ENCODE measurements at places on chromosomes 5 and 9.

- no peak for DNase-seq
These were observed 88.5 kb downstream of the SLC12A2 start for GRCh38 chr5:128172102-128172501.

GRCh38 chr5:134554319-134555222 is 29.1 kb downstream of the JADE2 start:
- peak; percentile 76 for DNase-seq

- no peak for DNase-seq
These were observed 963.6 kb downstream of the CDH12 start for GRCh38 chr5:21889581-21889980.

DNA sequence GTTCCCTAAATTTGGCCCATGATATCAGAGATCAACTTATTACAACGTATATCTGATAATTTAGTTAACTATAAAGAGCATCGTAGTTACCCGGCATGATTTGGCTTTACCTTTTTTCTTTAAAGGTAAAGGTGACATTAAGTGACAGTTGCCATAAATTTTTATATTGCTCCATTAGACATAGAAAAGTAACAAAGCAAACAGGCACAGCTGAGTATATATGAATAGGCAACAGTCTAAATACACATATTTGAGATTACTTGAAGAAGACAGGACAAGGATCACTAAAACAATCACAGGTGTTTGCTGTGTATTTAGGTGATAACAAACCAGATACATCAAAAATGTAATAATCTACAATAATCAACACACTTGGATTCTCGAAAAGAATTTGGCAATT is 34.8 kb downstream of the RFX3 start:
- no peak for DNase-seq

DNA sequence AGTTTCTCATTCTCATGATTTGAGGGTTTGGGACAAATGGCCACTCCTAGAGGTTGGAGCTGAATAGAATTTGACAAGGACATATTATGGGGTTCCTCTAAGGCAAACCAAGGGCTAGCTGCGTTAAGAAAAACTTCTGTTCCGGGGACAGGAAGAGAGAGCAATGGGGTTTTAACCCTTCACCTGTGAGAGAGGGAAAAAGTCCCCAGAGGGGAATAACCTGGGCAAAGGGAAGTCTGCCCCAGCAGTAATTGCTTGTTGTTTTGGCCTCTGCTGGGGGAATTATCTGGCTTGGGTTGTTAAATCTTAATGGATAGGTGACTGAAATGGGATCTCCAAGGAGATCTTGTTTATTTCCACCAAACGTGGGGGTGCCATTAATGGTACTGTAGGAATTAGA is 110.1 kb upstream of the MOCS2 start:
- no peak for DNase-seq

GRCh38 chr9:131072107-131072870 is 24.0 kb upstream of the AIF1L start:
- DNase-seq: no peak

GRCh38 chr9:131239161-131239975 is 36.9 kb downstream of the FAM78A start:
- DNase-seq: no peak

DNA sequence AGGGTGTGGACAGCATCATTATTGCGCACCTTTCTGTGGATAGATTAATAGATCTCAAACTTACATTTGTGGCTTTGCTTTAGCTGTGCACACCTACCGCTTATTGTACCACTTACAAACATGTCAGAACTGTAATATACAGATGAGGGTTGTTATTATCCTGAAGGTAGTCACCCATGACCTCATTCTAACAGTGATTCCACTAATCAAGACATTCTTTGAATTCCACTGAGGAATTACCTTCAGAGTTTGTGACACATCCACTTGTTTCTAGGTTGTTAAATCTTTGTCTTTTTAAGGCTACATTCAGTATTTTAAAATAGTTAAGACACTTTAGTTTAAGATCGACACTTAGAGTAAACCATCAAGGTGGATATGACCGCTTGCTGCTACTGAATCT is 7.8 kb downstream of the KCNV2 start:
- DNase-seq: no peak

DNA sequence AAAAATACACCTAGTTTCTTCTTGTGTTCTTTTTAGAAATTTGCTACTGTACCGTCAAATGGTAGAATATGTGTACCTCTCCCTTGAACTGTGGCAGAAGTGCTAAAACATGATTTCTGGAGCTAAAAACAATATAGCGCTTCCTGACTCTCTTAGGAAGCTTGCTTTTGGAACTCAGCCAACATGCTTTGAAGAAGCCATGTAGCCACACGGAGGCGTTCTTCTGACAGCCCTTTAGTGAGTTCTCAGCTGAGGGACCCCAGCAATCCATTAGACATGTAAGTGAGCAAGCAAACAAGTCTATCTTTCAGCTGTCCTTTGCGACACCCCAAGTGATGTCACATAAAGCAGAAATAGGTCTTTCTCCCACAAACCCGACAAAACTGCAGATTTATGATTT is 917.0 kb downstream of the CDH9 start:
- no peak for DNase-seq

DNA sequence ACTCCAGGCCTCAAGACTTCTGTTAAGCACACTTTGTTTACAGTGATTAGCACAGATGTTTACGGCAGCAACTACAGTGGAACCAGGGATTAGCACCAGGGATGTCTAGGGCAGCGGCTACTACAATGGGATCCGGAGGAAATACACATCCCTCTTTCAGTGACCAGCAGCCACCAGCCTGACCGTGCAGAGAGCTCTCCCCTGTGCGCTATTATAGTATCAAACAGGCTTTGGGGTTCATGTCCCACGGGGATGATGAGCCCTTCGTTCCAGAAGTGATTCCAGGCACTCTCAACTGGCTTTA is 21.5 kb downstream of the GFPT2 start:
- DNase-seq: no peak

DNA sequence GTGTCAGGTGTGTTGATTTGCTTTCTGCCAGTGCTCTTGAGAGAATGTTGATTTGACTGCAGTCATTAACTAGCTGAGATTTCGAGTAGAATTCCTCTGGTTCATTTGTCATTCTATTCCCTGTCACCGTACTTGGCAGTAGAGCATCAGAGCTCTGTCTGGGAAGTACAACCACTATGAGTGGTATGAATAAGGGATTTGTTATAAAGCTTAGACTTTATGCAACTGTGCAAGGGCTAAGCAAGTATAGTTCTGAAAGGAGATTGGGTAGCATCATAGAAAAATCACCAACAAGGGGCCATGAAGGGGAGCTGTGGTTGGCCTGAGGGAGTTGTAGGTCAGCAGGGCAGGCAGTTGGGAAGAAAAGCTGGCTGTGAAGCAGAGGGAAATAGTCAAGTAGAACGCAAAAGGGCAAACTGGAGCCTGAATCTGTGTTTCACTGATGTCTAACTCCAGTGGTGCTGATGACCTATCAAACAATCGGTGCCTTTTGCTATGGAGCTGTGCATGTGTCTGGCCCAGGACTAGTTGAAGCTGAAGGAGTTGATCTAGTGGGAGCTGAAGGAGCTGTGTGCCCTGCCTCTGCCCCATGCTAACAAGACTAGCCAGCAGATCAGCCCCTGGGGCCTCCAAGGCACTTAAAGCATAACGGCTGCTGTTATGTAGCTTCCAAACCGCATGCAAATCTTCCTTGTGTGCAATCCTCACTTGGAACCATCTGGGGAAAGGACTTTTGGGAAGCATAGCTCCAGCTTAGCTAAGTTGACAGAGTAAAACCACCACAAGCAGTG is 110.0 kb downstream of the SLC28A3 start:
- no peak for DNase-seq

DNA sequence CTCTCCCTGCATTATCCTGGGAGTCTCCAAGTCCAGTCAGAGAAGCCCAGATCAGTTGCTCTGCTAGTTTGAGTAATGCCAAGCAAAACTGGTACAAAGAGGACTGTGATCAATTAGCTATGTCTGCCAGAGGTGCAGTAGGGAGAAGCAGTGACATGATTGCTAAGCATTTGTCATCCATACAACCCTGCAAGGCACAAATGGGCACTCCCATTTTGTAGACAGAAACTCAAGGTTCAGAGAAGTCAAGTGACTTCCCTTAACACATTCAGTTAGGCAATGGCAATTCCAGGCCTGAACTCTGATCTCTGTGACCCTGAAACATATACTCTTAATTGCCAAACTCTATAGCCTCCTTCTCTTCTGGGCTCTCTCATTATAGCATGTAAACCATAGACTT is 34.0 kb downstream of the NDST1 start:
- DNase-seq: no peak

- DNase-seq: peak; percentile 53
These were observed 6.0 kb upstream of the NIPBL start for GRCh38 chr5:36870399-36871040.

DNA sequence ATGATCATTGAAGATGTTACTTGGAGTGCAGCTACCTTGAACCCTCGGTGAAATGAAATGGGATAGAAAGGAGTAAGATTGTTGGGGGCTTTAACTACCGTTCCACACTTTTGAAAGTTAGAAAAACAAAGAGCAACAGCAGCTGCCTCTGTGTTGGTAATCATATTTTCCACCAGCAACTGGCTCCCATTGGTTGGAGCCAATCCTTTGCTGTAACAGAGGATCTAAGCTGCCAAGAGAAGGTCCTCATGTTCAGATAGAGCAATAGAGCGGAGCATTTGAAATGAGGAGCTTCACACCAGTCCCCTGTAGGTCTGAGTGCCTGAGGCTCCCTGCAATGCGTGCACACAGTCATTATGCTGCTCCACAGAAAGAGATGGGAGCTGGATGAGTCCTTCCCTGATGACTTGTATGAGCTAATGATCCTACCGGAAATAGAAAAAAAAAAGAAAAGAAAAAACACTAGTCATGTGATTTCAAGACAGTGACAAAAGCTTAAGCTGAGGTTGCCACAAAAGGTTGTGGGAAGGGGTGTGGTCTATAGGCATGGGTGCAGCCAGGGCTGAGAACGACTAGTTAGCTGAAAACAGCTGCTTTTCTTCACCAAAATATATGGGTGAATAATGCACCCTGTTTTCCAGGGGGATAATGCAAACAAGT is 300.7 kb downstream of the MLLT3 start:
- DNase-seq: no peak

- no peak for DNase-seq
These were observed 6.5 kb downstream of the CRAT start for GRCh38 chr9:129104051-129104450.

- no peak for DNase-seq
These were observed 432.7 kb upstream of the KLF4 start for GRCh38 chr9:107922260-107922659.

DNA sequence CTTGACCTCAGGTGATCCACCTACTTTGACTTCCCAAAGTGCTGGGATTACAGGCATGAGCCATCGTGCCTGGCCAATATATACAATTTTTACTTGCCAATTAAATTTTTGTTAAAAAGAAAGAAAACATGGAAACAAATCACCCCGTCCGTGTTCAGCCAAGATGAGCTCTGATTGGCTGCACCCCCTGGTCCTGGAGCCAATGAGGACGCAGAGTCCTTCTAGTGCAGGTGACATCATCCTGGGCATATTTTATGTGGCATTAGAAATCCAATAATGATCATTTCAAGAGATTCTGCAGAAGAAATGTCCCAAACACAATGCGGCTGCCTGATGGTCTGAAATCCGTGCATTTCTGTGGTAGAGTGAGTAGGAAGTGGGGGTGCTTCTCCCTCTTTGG is 159.5 kb downstream of the GAPVD1 start:
- DNase-seq: no peak

GRCh38 chr5:5629607-5629978 is 207.1 kb downstream of the ICE1 start:
- DNase-seq: no peak

- no peak for DNase-seq
These were observed 18.5 kb downstream of the SH3GLB2 start for GRCh38 chr9:129009584-129010141.

- no peak for DNase-seq
These were observed 6.3 kb upstream of the STOM start for GRCh38 chr9:121376214-121376830.

- DNase-seq: no peak
These were observed 6.5 kb downstream of the PPP6C start for GRCh38 chr9:125183054-125183453.

GRCh38 chr5:180324601-180324950 is 28.6 kb downstream of the GFPT2 start:
- no peak for DNase-seq

DNA sequence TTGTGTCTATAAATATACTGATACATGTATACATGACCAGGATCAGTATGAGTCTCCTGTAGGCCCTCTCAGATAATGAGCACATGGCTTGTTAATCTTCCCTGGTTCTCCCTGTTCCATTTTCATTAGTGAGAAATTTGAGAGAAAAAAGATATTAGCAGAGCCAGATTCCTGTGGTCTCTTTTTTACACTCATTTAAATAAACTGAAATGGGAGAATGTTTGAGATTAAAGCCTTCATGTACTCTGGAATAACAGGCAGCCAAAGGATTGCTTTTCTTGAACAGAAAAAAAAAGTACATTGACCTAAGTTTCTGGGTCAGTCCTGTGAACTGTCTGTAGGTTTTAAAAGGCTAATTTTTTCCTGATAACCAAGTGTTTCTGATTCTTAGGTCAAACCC is 44.2 kb downstream of the PWWP2A start:
- DNase-seq: no peak

GRCh38 chr5:90395005-90395404 is 14.6 kb downstream of the CETN3 start:
- no peak for DNase-seq

DNA sequence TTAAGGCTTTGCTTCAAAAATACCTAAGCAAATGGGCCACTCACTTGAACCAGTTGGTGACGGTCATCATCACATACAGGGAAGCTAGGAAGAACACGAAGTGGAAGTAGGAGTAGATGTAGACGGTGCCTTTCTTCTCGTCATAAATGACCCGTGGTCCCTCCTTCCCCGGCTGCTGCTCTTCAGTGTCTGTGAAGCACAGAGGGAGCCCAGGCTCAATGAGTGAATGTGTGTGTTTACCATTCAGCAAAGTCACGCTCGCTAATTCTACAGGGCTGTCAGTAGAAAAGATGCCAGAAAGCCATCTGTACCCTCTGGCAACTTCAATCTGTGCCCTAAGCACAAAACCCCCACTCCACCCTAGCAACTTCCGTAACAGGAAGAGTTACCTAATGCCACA is 109.8 kb downstream of the SERINC5 start:
- no peak for DNase-seq

GRCh38 chr9:93257808-93258331 is 73.9 kb downstream of the WNK2 start:
- no peak for DNase-seq

DNA sequence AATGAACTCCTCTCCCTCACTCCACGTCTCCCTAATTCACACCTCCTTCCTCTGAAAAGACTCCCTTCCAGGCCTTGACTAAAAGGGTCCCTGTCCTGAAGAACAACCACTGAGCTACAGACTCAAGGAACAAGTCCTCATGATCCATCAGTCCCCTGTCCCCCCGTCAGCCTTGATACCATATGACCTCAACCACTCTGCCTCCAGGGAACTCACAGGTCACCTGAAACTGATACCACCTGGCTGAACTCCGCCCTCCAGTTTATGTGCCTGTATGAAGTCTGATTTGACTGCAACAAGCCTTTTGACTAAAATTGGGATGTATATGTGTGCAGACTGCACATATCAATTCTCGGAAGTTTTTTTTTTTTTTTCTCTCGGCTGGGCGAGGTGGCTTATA is 88.7 kb downstream of the UGCG start:
- peak; percentile 78 for DNase-seq
